NCI-H2227 treated with DMSO at 0.1 percent for 48 hours (cell line): ENCODE measurements at places on chromosomes 3 and 15.
A peak's percentile ranks its signal among the peaks of the same experiment; 100 is the strongest.

DNA sequence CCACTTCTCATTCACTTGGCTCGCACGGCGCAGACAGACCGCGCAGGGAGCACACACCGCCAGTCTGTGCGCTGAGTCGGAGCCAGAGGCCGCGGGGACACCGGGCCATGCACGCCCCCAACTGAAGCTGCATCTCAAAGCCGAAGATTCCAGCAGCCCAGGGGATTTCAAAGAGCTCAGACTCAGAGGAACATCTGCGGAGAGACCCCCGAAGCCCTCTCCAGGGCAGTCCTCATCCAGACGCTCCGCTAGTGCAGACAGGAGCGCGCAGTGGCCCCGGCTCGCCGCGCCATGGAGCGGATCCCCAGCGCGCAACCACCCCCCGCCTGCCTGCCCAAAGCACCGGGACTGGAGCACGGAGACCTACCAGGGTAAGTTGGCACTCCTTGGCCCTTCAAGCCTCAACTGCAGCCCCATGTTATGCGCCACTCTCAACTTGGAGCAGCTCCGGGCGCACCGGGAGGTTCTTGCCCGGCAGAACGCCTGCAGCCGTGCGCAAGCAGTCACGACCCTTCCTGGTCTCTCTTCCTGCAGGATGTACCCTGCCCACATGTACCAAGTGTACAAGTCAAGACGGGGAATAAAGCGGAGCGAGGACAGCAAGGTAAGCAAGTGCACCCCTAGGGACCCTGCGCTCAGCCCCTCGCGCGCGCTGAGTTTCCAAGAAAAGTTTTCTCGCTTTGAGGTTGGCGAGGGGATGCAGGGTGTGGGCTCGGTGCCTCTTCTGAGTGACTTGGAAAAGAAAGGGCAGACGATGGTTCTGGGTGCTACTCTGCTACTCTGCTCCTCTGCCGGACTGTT lies at the start of gene BHLHE40:
Gene BHLHE40 (plus strand): TSS at position 10 of the 801 bp plus-strand sequence. CDS start 282 bp downstream, at position 292.
- DNase-seq, result no peak

DNA sequence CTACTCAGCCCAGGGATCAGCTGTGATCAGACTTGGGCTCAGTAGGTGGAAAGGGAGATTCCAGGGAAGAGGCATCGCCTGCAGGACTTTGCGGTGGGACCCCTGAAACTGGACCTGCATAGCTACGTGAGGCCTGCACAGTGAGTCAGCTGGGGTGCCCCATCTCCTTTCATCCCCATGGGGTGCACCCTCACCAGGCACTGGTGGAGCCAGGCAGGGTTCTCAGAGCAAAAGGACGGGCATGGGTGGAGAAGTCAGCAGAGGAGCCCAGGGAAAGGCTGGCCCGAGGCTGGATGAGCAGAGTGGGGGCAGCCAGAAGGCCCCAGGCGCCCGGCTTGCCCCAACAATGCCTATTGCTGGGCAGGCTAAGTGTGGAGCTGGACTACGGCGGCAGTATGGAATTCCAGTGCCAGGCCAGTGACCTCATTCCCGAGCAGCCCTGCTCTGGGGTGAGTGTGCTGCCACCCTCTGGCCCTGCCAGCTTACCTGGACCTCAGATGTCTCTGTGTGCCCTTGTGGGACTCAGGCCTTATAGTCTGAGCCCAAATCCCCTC lies 19.7 kb downstream of the ACAA1 start:
- no peak for DNase-seq

DNA sequence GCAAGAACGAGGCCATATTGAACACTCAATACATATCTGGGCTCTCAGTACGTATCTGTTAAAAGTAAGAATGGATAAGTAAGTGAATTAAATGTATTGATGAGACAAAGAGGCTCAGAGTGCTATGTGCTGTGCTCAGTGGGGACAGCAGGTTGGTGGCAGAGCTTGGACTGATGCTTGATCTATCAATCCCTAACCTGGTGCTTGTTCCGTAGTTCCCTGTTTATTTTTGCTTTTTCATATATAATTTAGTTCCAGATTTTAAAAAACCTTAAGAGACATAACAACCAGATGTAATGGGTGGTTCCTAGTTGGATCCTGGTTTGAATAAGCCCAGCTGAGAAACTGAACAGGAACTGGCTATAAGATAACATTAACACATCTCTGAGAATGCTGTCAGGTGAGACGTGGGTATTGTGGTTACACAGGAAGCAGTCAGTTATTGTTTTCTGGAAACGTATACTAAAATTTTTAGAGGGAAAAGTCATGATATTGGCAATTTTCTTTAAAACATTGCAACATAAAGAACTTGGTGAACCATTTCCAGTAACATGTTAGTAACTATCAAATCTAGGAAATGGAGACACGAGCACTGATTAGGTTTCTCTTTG lies 120.5 kb downstream of the FOXB1 start:
- DNase-seq, result no peak

DNA sequence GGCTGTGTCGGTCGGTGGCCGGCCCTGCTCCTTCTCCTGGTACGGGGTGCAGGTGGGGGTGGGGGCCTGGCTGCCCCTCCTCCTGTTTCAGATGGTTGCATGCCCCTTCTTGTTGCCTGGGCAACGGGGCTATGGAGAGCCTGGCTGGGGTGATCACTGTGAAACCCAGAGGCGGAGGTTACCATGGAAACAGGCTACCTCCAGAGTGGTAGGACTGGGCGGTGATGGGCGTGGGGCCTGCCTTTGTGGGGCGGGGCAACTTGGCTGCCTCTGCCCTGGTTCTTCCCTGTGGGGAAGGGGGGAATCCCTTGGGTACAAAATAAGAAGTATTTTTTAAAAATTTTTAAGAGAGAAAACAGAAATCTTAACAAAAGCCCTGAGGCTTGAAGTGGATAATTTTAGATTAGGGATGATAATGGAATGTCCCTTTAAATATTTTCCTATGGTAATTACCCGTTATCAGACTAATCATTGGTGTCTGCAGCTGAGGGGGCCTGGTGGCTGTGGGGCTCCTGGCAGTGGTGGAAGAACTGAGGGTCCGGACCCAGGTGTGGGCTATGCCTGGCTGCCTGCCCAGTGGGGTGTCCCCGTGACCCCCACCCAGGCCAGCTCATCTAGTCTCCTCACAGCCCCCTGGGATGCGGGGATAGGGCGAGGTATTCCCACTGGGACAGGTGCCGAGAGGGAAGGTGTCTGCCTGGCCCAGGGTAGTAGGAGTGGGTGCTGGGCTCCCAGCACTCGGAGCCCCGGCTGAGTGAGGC lies 32.5 kb downstream of the PLXNA1 start:
- DNase-seq, result peak; percentile 85

- DNase-seq, result no peak
Observed at GRCh38 chr15:23628612-23629233, 18.9 kb downstream of the MAGEL2 start.

DNA sequence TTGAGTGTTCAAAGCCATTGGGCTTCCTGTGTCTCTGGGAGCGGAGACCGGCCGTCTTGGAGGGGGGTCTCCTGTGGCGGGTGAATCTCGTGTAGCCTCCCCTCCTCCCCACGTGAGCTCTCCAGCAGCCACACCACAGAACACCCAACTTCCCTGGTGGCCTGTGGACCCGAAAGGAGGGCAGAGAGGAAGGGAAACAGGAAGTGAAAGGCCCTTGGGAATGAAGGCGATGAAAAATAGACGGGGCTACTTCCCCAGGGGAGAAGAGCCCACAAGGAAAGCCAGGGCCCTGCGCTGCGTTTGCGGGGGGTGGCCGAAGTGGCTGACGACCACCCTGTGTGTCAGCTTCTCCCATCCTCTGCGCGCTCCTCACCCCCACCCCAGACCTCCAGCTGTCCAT lies 5.4 kb downstream of the ANKRD63 start:
- no peak for DNase-seq

DNA sequence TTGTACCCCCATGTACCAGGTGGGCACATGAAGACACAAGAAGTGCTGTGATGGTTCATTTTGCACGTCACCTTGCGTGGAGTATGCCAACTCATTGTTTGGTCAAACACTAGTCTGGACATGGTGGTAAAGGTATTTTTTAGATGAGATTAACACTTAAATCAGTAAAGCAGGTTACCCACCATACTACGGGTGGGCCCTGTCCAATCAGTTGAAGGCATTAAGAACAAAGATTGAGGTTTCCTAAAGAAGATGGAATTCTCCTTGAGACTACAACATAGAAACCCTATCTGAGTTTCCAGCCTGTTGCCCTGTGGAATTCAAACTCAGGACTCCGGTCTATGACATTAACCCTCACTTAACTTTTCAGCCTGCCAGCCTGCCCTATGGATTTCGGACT lies 118.4 kb downstream of the RPLP1 start:
- no peak for DNase-seq

- DNase-seq, result no peak
Observed at GRCh38 chr15:81288040-81288439, 35.9 kb downstream of the STARD5 start.

DNA sequence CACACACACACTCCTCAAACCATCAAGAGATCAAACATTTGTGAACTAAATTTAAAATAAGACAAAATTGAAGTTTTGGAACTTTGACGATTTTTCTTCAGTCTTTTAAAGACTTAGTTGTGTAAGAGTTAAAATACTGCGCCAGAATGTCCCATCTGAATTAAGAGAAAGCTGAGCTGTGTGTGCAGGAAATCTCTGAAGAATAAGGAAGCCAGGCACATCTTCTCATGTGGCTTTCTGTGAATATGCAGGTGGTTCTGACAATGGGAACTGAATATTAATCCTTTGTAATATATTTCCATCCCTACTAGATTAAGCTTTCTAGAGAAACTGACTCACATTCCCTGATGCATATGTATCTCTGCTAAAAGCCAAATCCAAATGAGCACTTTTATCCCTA lies 60.1 kb upstream of the ICE2 start:
- no peak for DNase-seq

- no peak for DNase-seq
Observed at GRCh38 chr3:43102773-43103480, 3.0 kb downstream of the POMGNT2 start.

DNA sequence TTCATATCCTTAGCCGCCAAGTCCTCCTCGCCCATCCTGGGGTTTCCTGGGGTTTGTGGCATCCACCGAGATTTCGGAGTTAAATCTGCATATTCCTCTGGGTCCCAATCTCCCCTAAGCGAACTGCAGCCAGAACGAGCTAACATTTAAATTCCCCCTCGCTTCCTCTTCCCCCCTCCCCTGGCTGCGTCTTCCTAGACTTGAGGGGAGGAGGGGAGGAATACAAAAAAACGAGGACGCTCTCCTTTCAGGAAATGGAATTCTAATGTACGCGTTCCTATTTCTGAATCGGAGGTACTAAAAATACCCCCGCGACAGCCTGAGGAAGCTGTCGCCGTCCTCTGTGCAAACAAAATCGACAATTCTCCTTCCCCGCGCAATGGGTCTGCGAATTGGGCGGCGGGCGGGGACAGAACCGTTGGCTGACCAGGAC lies 5.6 kb downstream of the FEZF2 start:
- no peak for DNase-seq

DNA sequence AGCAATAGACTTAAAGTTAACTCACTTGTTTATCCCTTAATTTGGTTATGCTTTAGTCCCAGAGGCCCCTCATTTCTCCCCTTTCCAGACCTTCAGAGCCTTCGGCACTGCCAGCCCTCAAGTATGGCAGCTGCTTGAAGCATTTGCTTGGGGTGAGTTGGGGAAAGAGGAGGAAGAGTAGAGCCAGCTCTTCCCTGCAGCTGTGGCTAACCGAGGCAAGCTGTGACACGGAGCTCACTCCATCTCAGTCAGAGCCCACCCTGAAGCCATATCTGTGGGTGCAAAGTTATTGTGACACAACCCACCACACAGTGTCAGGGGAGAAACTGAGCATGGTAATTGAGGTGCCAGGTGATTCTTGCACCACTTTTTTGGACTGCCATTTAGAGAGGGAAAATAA lies 66.1 kb downstream of the FILIP1L start:
- DNase-seq, result no peak

- no peak for DNase-seq
Observed at GRCh38 chr3:16415911-16416476, 97.5 kb downstream of the RFTN1 start.

DNA sequence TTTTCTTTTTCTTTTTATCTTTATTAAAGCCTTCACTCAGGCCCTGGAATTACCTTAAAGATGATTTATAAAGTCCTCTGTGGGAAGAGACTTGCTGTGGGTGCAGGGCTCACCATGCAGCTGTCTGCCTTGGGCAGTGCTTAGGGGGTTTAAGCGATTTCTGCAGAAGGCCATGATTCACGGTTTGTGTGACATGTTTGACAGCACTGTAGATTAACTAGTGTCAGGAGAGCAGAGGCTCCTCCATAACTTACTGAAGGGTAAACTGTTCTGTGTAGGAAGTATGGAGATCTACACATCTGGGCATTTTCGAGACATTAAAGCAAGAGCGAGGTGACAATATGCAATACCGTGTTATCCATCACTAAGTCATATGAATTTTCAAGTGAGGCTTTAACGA lies 137.7 kb downstream of the LRIG1 start:
- no peak for DNase-seq

GRCh38 chr3:45817831-45818522 lies 21.6 kb upstream of the SLC6A20 start:
- DNase-seq, result no peak

DNA sequence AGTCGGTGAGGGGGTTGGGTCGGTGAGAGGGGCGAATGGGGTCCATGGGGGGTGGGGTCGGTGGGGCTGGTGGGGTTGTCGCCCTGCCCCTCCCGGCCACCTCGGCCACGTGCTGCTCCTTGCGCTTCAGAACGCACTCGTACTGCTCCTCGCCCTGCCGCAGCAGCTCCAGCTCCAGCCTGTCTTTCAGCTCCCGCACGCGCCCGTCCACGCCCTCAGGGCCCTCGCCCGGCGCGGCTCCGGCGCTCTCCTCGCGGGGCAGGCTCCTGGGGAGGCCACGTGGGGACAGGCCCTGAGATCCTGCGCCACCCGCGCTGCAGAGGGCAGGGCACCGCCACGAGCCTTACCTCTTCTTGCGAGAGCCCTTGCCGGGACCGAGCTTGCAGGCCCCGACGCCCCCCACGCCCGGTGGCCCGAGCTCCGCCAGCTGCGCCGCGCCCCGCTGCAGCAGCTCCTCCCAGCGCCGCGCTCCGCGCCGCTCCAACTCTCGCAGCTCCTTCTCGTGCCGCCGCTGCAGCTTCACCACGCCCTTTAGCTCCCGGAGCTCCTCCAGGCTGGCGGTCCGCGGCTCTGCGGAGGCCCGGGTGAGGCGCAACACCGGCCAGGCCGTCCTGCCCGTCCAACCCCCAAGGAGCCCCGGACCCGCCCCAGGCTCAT lies 8.2 kb upstream of the ANKRD63 start:
- DNase-seq, result peak; percentile 42

- DNase-seq, result peak; percentile 15
Observed at GRCh38 chr3:45664578-45664977, 24.6 kb upstream of the SACM1L start.

DNA sequence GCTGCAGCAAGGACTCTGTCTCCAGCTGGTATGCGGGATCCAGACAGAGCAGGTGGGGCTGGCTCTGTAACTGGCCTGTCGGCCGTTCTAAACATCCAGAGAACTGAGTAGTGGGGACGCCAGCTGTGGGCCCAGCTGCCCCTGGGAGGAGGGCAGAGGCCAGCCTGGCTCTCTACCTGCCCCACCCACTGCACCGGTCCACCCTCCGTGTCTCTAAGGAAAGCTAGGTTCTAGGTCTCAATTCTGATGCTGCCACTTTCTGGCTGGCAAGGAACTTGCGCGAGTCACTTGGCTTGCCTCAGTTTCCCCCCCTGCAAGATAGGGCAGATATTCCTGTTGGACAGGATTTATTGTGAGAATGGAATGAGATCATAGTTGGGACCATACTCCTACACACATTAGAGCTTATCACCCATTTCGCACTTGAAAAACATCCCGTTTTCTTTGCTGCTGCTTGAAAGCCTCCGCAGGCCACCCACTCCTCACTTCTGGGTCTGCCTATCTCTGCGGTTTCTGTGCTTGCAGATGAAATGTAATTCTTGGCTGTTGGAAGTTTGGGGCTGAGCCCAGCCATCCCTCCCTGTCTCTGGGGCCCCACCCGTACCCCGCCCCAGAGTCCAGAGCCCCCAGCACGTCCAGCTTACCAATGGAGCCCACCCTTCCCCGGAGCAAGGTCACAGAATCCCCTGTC lies 65.8 kb downstream of the IQSEC1 start:
- DNase-seq, result no peak
